ENCODE measurements at places on chromosomes 2 and 18.

GRCh38 chr2:224145751-224146355 lies 106.8 kb upstream of the SERPINE2 start:
- DNase-seq, result peak; percentile 92

DNA sequence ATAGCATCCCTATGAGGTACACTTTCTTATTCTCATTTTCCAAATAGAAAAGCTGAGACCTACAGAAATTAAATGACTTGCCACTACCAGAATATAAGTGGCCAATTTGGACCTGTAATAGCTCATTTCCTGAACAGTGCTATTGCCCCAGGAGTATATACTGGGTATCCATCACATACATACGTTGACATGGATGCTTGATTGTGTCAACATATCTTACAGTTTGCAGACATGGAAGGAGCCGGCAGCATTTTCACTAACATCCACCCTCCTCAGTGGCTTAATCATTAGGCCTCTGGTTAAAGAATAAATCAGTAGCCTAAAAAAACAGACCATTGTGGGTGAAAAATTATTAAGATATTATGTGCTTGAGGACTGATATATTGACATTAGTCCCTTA lies 829.3 kb downstream of the LRP1B start:
- no peak for DNase-seq

- DNase-seq, result no peak
Observed at GRCh38 chr18:45538444-45538843, 76.8 kb upstream of the SLC14A2 start.

DNA sequence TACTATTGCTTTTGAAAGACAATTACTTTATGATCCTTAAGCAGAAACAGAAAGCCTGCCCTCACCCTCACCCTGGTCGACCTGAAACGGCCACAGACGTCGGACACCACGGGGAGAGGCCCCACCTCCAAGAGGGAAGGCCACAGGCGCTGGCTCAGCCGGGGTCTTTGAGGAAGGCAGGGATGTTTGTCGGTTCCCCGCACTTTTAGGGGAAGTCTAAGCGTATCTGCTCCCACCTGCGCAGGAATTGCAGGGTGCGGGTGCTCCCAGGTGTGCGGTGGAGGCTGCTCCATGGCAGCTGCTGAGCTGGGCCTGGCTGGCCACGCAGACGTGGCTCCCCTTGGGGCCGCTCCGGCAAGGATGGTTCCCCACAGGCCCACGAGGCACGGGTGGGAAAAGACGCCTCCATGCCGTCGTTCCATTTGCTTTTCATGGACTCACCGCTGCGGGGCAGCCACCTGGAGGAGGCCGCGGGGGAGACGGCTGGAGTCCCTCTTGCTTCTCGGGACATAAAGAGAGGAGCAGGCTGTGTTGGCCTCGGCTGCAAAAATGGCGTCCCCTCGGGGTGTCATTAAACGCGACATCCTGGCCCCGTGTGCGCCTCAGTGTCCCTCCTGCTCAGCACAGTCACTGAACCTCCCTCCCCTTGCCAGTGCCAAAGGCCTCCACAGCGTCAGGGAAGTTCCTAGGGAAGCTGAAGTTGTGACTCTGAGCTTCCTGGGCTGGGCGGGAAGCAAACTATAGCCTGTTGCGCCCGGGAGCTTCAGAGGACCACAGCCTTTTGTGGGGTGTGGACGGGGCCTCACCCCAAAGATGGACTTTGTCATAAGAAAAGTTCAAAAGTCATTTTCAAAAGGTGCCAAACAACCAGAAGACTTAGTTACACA lies 63.4 kb downstream of the NFATC1 start:
- no peak for DNase-seq

DNA sequence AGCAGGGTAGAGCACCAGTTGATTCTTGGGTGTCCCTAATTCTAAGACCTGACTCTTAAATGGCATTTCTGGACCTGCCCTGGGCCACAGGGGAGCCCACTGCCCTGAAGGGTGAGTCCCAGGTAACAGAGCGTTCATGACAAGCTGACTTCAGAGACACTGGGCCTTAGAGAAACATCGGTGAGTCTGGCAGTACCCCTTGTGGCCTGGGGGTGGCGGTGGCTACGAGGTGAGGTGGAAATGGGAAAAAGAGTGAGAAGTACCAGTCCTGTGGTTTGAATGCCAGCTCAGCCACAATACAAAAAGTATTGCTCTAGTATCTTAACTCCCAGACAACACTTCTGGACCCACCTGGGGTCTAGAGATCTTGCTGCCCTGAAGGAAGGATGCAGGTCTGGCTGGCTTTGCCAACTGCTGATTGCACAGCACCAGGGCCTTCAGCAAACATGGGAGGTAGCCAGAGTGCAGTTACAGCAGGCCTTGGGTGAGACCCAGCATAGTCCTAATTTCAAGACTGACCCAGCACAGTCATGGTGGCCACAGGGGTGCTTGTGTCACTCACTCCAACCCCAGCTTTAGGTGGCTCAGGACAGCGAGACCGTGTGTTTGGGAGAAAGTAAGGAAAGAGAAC lies 44.5 kb downstream of the USP34 start:
- peak; percentile 33 for DNase-seq

- no peak for DNase-seq
Observed at GRCh38 chr2:127065299-127065939, 41.5 kb downstream of the BIN1 start.

DNA sequence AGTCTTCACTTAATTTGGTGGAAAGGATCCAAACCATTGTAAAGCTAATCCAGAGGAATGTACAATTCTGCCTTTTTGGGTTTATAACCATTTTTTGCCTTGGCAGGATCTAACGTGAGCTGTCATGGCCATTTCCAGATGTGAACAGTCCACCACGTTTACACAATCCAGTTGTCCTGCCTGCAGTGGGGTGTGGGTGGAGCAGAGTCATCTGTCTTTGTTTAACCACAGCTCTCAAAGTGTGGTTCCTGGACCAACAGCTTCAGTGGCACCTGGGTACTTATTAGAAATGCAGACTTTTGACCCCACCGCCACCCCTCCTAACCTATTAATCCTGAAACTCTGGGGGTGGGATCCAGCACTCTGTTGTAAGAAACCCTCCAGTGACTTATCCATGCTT lies 35.9 kb downstream of the FHOD3 start:
- peak; percentile 25 for DNase-seq

All from HCEC 1CT (cell line).